ENCODE measurements at places on chromosomes 16 and 17. TPM values are rescaled to one million over a fixed set of nuclear protein-coding genes. Genes with fewer than 3 reads are reported as not detected.

NT5C gene
- 131 TPM for total RNA-seq

DNA sequence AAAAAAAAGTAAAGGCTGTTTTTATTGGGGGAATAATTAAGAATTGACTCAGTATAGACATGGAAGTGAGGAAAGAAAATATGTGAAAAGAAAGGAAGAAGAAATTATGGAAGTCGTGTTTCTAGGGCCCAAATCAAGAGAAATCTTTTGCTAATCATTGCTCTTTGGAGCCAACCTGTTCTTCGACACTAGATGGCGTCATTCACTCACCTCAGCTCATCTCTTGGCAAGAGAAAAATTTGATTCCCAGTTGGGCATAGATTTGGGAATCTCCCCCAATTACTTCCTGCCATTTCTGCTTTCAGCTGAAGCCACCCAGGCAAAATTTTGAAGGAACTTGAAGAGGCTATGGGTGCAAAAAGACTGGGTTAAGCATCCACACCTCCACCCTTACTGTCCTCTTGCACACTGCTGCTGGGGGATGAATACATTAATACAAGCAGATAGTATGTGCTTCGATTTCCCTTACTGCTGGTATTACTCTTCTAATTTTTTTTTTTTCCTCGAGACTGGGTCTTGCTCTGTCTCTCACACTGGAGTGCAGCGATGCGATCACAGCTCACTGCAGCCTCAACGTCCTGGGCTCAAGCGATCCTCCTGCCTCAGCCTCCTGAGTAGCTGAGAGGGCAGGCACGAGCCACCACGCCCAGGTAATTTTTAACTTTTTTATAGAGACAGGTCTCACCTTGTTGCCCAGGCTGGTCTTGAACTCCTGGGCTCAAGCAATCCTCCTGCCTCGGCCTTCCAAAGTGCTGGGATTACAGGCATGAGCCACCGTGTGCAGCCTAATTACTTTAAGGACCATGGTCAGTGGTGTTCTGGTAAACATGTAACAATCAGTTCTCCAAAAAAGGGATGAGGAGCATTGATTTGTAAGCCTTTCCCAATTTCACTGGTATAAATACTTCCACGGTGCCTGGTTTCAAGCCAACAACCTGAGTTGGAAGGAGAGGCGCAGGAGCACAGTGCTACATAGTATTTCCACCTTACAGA lies 13.5 kb downstream of the PSMD7 start:
- DNase-seq: peak; percentile 55

GRCh38 chr16:5059386-5060072 lies 6.2 kb downstream of the C16orf89 start:
- no peak for DNase-seq

DNA sequence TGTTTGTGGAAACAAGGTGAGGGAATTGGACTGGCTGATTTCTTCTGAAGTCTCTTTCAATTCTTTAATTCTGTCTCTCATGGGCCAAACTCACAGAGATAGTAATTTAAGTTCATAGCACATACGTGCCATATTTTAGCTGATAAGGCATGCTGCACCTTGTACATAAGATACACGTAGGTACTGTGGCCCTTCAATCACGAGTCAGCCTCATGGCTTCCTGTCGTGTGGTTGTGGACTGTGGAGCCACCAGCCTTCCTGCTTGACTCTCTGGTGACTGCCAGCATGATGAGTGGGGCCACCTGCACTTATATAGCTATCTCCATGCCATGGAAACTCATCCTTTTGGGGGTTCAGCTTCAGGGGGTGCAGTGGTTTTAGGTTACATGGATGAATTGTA lies 25.1 kb downstream of the KSR1 start:
- no peak for DNase-seq

DNA sequence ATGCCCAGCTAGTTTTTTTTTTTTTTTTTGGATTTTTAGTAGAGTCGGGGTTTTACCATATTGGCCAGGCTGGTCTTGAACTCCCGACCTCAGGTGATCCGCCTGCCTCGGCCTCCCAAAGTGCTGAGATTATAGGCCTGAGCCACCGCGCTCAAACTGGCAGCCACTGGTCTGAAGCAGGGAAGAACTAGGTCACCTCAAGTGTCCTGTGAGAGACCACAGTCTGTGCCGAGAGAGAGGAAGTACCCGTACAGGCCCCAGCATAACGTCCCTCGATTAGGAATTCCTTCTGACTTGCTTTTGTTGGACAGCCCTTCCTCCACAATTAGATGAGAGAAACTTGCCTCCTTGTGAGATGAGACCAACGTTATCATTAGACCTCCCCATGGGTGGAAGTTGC lies 13.7 kb upstream of the CD300E start:
- no peak for DNase-seq

DNASE1L2 gene
- total RNA-seq: 1.6 TPM

CCDC40 gene
- total RNA-seq: 7.5 TPM

GRCh38 chr17:14741491-14741890 lies 440.6 kb downstream of the HS3ST3B1 start:
- DNase-seq: peak; percentile 40

- DNase-seq: no peak
Measured at GRCh38 chr16:70159355-70160348, 13.9 kb upstream of the CLEC18C start.

DNA sequence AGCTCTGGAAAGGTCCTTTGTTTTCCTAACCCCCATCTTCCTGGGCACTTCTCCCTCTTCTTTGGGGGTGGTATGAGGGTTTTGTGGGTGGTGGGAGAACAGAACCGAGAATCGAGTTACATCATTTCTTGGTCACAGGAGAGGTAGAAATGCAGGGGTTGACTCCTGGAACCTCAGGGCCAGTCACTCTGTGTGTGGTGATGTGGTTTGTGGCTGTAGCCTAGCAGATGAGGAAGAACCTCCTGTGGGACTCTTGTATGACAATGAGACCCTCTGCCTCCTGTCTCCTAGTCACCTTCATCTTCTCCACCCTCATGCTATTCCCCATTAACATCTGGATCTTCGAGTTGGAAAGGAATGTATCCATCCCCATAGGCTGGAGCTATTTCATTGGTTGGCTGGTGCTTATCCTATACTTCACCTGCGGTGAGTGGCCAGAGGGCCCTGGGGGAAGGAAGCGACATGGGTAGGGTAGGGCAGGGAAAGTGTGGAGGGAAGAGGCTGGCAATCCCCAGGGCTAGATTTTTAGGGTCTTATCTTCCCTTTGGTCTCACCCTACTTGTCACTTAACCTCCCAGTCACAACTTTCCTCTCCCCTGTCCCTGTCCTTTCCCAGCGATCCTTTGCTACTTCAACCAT lies 5.5 kb downstream of the ODF4 start:
- no peak for DNase-seq

NLRC3 gene
- total RNA-seq: not detected

DNA sequence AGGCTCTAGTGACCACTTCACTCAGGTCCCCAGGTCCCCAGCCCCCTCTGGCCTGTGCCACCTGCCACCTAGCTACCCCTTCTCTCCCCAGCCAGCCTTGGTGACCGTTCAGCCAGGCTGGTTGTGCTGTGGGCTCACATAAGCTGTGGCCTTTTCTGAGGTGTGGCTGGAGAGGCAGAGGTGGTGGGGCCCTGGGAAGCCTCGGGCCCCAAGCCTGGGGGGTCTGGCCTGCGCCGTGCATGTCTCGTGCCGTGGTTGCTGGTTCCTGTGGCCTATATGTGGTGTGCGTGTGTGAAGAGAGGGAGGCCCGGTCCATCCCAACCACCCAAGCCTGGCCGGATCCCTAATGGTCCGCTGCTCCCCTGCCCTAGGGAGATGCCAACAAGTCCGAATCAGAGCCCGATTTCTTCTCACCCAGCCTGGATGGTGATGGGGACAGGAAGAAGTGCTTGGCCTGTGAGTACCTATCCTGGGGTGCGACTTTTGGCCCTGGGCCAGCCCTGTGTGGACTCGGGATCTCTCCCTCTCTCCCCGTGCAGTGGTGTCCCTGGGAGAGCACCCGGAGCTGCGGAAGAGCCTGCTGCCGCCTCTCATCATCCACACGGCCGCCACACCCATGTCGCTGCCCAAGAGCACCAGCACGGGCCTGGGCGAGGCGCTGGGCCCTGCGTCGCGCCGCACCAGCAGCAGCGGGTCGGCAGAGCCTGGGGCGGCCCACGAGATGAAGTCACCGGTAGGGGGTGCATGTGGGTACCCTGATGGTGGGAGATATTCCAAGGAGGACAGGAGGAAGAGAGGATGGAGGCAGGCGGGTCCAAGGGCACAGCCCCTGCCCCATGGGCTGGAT lies 35.9 kb downstream of the CACNA1G start:
- no peak for DNase-seq

DNA sequence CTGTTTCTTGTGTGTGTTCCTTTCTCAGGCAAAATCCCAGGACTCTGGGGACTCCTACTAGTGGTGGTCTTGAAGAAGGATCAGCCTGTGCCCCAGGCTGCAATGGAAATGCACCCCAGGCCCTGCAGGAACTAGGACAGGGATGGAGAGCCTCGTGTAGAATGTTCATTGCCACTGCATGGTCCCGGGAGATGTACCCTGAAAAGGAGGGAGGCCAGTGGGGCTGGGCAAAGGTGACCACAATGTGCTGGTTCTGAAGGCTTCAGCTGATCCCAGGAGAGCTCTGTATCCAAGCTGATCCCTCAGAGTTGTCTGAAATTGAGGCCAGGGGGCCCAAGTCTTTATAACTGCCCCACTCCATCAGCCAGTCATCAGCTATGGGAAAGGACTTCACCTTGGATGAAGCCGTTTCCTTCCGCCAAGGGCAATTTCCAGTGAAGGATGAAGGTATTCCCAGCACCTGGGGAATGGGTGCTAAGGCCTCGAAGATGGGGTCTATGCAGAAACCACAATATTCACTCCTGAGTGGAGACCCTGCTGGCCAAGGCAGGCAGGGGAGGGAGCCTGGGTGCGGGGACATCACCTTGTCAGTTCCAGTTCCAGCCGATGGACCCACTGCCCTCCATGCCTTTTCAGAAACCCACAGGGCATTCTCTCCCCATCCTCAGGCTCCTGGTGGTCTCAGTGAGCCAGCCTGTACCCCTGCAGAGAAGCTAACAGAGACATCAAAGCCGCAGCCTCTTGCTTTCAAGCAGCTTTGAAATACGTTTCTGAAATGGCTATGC lies 59.9 kb upstream of the CDH5 start:
- no peak for DNase-seq

DNA sequence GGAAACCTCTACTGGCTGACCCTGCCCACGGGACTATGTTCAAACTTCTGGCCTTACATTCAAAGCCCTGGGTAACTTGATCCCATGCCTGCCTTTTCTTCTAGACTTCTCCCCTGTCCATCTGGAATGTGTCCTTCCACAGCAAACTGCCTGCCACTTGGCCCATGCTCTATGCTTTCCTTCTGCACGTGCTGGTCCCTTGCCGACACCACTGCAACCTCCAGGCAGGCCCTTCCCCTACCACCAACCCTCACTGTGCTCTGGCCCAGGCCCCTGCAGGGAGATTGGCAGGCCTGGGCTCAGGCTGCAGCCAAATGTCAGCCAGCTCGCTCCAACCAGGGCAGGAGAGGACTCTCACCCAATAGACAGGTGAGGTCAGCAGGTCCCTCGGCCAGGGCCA lies 11.0 kb downstream of the HSD11B2 start:
- DNase-seq: no peak

C17orf67 gene
- total RNA-seq: 2.3 TPM

GRCh38 chr17:35973333-35974260 lies 7.7 kb downstream of the CCL16 start:
- peak; percentile 46 for DNase-seq

ALDOC gene
- total RNA-seq: 72.9 TPM

DNA sequence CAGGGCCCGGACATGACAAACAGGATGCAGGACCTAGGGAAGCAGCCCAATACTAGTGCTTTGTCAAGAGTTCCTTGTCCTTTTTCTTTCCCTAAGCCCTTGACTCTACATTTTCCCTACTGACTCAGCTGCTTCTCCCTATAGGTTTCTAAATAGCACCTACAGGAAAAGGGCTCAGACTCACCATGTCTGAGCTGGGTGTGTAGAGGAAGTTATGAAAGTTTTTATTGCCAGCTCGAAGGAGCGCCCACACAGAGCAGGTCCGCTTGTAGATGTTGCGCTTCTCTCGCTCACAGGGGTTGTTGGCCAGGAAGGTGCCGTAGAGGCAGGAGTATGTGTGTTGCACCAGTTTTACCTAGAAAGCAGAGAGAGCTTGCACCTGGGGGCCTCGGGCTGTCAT lies 10.6 kb downstream of the MTMR4 start:
- no peak for DNase-seq

DNA sequence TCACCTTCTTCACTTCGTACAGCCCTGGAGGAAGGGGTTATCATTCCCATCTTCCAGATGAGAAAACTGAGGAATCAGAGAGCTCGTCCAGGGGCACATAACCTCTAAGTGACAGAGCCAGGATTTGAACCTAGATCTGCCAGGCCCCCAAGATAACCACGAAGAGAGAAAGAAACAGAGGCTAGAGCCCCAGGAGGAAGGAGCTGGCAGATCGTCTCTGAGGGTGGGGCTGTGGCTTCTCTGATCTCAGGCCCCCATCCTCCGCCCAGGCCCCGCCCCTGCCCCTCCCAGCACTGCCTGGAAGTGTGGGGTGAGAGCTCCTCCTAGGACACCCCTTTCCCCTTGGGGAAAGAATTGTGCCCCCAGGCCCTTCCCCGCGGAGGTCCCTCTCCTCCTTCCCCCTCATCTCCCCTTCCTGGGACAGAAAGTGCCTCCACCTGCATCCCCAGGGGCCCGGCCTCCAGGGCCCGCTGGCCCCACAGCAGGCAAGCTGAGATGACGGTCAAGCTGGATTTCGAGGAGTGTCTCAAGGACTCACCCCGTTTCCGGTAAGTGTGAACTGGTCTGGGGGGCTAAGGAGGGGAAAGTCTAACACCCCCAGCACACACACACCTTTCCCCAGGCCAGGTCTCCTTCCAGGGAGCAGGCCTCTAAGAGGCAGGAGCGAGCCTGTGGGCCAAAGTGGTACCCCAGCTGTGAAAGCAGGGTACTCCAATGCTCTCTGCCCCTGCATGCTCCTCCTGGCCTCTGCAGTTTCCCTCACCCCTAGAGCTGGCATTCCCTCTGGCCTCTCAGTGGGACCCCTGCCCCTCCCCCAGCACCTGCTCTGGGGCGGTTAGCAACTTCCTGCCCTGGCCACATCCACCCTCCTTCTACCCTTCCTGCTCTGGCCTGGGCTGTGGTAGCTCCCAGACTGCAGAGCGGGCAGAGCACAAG lies at the start of gene ACAP1:
ACAP1 (plus strand) TSS at position 290 of the 936 bp plus-strand sequence; CDS start at position 496, 206 bp downstream.
- DNase-seq: no peak

DNA sequence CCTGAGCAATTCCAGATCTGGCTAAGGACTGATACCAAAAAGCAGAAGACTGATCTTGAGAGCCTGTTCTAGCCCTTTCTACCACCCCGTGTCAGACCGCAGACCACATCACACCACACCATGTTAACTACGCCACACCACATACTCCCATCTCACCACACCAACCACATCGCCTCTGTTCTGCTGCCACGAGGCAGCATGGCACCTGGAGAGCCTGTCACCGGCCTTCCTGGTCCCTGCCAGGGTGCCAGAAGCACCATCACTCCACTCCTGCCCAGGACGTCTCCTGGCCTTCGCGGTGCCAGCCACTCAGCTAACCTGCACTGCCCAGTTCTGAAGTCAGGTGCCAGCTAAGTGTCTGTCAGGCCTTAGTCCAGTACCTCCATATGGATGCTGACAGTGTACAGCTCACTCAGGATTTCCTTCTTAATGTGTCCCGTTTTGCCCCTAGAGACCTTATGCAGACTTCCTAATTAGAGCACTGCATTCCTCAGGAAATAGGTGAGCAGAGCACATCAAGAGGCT lies 37.2 kb upstream of the BCAR1 start:
- no peak for DNase-seq
